NCI-H2029 treated with DMSO at 0.1 percent for 48 hours (cell line): ENCODE measurements at places on chromosomes 3 and 15.

- no peak for DNase-seq
Observed at GRCh38 chr15:55247766-55248427, 41.7 kb downstream of the RAB27A start.

- DNase-seq: no peak
Observed at GRCh38 chr3:188706599-188706998, 465.2 kb upstream of the TPRG1 start.

DNA sequence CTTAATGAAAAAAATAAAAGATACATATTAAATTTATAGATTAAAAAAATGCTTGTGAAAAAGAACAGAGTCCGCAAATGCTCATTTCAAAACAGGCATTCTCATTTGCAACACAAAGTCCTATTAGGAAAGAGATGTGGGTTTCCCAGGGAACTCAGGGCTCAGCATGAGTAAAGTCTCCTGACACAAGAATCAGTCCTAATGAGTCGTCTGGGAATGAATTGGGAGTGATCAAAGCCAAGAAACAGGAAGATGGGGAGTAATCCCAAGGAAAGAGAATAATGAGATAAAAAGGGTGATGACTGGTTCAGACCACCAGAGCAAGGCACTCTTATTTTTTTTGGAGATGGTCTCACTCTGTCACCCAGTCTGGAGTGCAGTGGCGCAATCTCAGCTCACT is 443.7 kb downstream of the NR2F2 start:
- no peak for DNase-seq

- DNase-seq: no peak
Observed at GRCh38 chr3:69490235-69490634, 104.3 kb upstream of the FRMD4B start.
